Amniotic stem cell (primary cell): ENCODE measurements at places on chromosomes 5 and 9.

DNA sequence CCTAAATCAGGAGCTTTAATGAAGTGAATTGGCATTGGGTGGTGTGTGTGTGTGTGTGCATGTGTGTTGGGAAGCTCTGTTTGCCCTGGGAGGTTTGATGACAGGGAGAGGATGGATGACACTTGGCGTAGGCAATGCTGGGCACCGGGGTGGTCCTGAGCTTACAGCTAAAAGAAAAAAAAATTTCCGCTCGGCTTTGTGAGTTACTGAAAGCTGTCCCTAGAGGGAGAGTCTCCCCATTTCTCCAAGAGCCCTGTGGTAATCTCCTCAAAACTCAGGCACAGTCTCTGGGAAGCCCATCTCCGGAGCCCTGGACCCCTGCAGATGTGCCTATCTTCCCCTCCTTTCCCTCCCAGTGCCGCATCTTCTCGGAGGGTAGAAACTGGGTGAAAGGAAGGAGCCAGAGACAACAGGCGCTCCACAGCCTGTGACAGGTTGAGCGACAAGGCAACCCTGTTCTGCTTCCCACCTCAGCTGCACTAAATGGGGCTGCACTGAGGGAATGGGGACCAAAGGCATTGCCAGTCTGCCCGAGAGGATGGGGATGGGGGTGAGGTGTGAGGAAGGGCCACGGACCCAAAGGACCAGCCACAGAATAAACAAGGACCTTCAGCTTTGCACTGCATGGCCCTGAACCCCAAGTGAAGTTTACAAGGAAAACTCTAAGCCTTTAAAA lies 35.8 kb upstream of the TIFAB start:
- DNase-seq = no peak

- DNase-seq = no peak
Observed at GRCh38 chr5:99694884-99695283, 766.1 kb upstream of the CHD1 start.

GRCh38 chr5:148792744-148793143 lies 33.7 kb upstream of the ADRB2 start:
- no peak for DNase-seq

- DNase-seq = no peak
Observed at GRCh38 chr5:91211997-91212713, 171.0 kb downstream of the ARRDC3 start.

- no peak for DNase-seq
Observed at GRCh38 chr9:34623374-34624235, 3.3 kb upstream of the DCTN3 start.
